Hepatocyte (in vitro differentiated cells): ENCODE measurements at places on chromosomes 6 and 20. TPM values are rescaled to one million over a fixed set of nuclear protein-coding genes. Genes with fewer than 3 reads are reported as not detected.
A peak's percentile ranks its signal among the peaks of the same experiment; 100 is the strongest.

Gene FOXS1
- polyA plus RNA-seq = 0.96 and 1.1 TPM in 2 replicates

Gene KCNQ5
- polyA plus RNA-seq = 2.0 and 3.7 TPM in 2 replicates

Gene HLA-DQA2
- polyA plus RNA-seq = not detected in 2 replicates

Gene HDAC2
- 147 and 173 TPM in 2 replicates for polyA plus RNA-seq

Gene CDYL
- 25.3 and 28.9 TPM in 2 replicates for polyA plus RNA-seq

GRCh38 chr20:53142225-53143127 is 170.3 kb downstream of the TSHZ2 start:
- no peak for DNase-seq

GRCh38 chr6:98944598-98945081 is 3.1 kb downstream of the FBXL4 start:
- peak; percentile 31 for DNase-seq

GRCh38 chr6:143026696-143027449 is 33.8 kb upstream of the AIG1 start:
- peak; percentile 20 for DNase-seq

- no peak for DNase-seq
Measured at GRCh38 chr20:20435453-20435852, 67.5 kb downstream of the INSM1 start.

GRCh38 chr6:104332364-104332763 is 527.4 kb downstream of the HACE1 start:
- no peak for DNase-seq

GRCh38 chr20:43983904-43984361 is 69.3 kb downstream of the TOX2 start:
- DNase-seq = no peak

DNA sequence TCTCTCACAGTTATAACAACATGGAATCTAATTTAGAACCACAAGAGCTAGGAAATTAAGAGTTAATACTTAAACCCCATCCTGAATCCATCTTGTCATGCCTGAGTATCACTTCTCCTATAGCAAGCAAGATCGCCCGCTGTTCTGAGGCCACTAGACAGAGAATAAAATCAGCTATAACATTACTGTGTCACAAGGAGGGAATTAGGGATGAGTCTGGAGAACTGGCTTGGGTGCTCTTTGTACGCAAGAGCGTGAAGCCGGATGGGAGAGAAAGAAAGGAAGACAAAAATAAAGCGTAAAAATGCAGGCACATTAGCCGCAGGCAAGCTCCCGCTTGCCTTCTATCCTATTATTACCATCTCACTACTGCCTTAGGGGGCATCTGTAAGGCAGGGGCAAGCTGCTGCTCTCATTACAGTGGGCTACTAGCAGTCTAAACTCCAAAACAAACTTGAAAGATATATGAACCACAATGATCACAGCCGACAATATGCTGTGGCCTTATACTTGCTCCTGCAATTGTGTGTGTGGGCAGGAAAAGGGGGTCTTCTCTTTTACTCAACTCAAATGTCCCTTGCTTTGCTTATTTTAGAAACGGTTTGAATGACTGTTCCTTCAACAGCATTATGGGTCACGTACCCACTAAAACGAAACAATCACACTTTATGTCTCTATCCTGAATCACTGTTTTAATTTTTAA is 81.9 kb downstream of the GJA10 start:
- DNase-seq = no peak

- DNase-seq = no peak
Measured at GRCh38 chr6:56027865-56028264, 152.5 kb upstream of the BMP5 start.

- no peak for DNase-seq
Measured at GRCh38 chr6:1535295-1535694, 74.4 kb upstream of the FOXC1 start.
